ENCODE measurements at places on chromosomes 16 and 17. TPM values are rescaled to one million over a fixed set of nuclear protein-coding genes. Genes with fewer than 3 reads are reported as not detected.

HAS3 gene
- total RNA-seq, result 12.0 TPM

BLTP2 gene
- 110 TPM for total RNA-seq

ZDHHC1 gene
- total RNA-seq, result 4.6 TPM

KLHL10 gene
- not detected for total RNA-seq

SLC12A3 gene
- not detected for total RNA-seq

TBC1D3 gene
- total RNA-seq, result not detected

CHP2 gene
- 1.2 TPM for total RNA-seq

CACNG3 gene
- total RNA-seq, result 2.5 TPM

ACSM2B gene
- total RNA-seq, result 1.2 TPM

LGALS9B gene
- not detected for total RNA-seq

NOG gene
- 9.0 TPM for total RNA-seq

SLC35G6 gene
- not detected for total RNA-seq

CES1 gene
- 1.2 TPM for total RNA-seq

PRR11 gene
- 2.5 TPM for total RNA-seq

DYNLRB2 gene
- 9.5 TPM for total RNA-seq

PRKCA gene
- total RNA-seq, result 45.9 TPM

ZNF652 gene
- total RNA-seq, result 36.7 TPM

CCDC43 gene
- 43.8 TPM for total RNA-seq

COL1A1 gene
- 42.7 TPM for total RNA-seq

AANAT gene
- total RNA-seq, result not detected

TNS4 gene
- total RNA-seq, result not detected

CA4 gene
- 1.8 TPM for total RNA-seq

KRTAP1-5 gene
- total RNA-seq, result not detected

KRT222 gene
- total RNA-seq, result 18.7 TPM

TMC8 gene
- 0.92 TPM for total RNA-seq

SCNN1G gene
- total RNA-seq, result 0.23 TPM

NCBP3 gene
- 33.0 TPM for total RNA-seq

NPIPB13 gene
- 2.5 TPM for total RNA-seq

DNAAF1 gene
- total RNA-seq, result 6.5 TPM

DOK4 gene
- 62.5 TPM for total RNA-seq

ZNF764 gene
- 9.2 TPM for total RNA-seq

SOX15 gene
- total RNA-seq, result 1.4 TPM
